Naive B cell (primary cell): ENCODE measurements at places on chromosomes 2 and 18.

- DNase-seq = no peak
Observed at GRCh38 chr2:57947398-57947797, 99.2 kb upstream of the VRK2 start.

GRCh38 chr18:21557607-21558253 is 42.8 kb downstream of the ESCO1 start:
- no peak for DNase-seq

GRCh38 chr2:70143314-70144150 is 47.3 kb downstream of the C2orf42 start:
- DNase-seq = peak; percentile 54

GRCh38 chr2:72887032-72887739 is at the start of gene SPR:
Gene SPR (plus strand): TSS chr2:72887408. CDS start chr2:72887433, 25 bp downstream.
- DNase-seq = peak; percentile 35

- no peak for DNase-seq
Observed at GRCh38 chr18:65435534-65435933, 315.3 kb upstream of the CDH7 start.

GRCh38 chr2:216283038-216283900 is 89.0 kb downstream of the MARCHF4 start:
- no peak for DNase-seq

DNA sequence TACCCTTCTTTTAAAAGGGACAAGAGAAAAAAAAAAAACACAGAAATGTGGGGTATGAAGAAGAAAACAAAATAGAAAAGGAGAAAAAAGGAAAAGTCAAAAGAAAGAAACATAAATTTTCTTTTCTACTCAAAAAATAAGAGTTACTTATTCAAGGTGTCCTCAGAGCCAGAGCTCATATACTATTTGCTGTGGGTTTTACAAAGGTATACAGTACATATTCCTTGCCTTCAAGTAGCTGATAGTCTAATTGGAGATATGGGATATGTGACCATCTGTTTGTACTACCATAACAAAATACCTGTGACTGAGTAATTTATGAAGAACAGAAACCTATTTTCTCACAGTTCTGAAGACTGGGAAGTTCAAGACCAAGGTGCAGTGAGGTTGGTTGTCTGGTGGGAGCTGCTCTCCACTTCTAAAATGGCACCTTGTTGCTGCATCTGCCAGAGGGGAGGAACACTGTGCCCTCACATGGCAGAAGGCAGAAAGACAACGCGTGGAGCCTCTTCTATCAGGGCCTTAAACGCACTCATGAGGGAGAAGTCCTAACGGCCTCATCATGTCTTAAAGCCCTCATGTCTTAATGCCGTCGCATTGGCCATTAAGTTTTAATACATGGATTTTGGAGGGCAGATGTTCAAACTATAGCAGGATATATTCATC is 33.9 kb downstream of the NBAS start:
- DNase-seq = no peak

GRCh38 chr2:42906557-42907411 is 114.4 kb upstream of the HAAO start:
- no peak for DNase-seq

- DNase-seq = no peak
Observed at GRCh38 chr18:67519592-67519991, 3.1 kb upstream of the DSEL start.

DNA sequence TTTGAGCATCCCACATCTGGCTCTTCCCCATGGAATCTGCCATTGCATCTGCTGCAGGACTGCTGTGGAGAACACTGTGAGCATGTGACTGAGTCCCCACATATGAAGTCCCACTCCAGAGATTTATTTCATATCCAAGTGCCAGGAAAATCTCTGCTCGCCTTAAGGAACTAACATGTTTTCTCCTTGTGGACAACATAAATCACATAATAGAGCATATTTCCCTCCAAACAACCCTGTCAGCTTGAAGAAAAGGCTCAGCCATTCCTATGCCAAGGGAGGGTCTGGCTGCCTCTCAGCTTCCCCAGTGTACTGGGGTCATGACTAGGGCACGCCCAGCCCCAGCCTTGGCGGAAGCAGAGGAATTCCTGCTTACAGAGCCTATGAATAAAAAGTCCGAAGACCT is 193.7 kb downstream of the DNER start:
- no peak for DNase-seq

DNA sequence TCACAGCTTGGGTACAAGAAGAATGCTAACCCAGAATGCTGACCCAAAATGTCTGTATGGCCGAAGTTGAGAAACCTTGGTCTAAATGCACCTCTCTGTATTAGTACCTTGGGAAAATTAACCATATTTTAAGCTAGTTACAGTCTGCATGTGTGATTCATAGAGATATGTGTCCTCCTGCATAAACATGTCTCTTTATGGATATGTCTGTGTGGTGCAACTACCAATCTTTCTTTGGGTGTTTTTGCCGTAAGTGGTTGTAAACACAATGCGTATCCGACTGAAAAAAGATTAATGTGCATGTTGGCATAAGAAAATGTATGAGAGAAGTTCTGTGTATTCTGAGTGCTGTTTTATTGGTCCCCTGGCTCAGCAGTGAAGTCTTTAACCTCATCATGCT is 54.2 kb upstream of the GAREM2 start:
- no peak for DNase-seq

- no peak for DNase-seq
Observed at GRCh38 chr2:124478761-124479160, 453.7 kb downstream of the CNTNAP5 start.

- DNase-seq = no peak
Observed at GRCh38 chr2:113192459-113193100, 18.8 kb downstream of the PSD4 start.

DNA sequence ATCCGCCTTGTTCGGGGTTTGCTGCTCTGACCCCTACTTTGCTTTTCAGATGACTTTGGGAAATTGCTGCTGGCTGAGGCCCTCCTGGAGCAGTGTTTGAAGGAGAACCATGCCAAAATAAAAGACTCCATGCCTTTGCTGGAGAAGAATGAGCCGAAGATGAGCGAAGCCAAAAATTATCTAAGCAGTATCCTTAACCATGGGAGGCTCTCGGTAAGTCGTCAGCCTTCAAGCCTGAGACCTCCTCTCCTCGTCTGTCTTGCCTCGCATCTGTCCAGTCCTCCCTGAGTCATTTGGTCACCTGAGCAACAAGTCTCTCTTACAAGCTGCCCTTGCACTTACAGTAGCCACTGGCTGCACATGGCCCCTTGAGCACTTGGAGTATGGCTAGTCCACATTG is 34.7 kb upstream of the MCFD2 start:
- DNase-seq = no peak

DNA sequence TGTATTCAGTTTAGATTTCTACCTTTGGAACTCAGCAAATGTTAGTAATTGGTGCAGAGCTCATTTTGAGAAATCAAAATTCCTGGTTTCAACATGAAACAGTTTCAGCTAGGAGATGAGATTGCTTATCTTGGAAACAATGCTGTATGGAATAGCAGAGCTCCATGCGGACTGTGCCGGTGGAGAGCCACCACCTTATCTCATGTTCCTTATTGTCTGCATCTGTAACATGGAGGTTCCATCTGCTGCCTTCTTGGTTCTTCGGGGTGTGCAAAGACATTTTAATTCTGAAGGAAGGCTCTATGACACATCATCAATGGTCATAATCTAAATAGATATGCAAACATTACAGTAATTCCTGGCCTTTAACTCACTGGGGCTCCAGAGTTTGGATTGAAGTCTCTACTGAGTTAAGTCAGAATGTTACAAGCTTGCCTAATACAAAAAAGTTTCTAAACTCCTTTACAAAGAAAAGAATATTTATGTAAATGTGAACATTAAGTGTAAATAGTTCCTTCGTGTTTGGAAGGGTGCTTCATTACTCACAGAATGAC is 65.3 kb downstream of the PRKRA start:
- DNase-seq = no peak

GRCh38 chr2:140023291-140023690 is 1243.1 kb upstream of the NXPH2 start:
- no peak for DNase-seq

DNA sequence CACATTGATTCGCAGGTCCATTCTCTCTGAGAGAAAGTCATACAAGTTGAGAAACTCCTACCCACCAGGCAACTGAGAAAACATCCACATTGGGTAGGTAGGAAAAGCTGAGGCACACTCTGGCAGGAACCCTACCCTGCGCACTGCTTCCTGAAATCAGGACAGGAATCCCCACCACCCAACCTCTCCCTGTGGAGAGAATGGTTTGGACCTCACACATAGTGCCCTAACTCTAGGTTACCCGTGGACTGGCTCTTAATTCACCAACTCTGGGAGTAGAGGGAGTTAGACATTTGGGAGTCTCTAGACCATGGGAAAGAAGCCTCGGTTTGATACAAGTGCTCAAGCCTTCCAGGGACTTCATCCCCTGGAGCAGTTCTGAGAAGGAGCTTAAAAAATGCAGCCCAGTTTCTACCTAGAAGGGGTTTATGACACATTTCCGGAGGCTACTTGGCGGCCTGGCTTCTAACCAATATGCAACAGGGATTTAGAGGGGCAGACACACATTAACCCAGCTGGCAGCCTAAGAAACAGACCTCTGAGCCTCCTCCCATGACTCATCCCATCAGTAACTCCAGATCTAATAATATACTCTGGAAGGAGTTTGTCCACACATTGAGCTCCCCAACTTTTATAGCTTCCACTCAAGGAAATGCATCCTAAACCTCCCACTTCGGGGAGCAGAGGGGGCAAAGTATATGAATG is 136.7 kb downstream of the EML6 start:
- DNase-seq = no peak

DNA sequence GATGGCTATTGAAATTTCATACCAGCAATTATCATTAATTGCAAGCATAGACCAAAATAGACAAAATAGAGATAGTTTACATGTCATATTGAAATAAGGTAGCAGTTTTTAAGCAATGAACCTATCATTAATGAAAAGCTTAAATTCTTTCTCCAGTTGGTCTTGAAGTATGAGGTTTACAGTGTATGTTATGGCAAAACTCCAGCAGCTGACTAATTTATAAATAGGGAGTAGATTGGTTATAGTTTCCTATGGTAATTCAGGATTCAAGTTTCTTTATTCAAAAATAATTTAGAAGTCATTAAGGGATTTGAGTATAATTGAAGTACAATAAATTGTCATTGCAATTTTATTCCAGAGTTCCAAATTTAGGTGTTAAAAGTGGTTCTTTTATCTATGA is 69.6 kb upstream of the COL5A2 start:
- DNase-seq = no peak

- DNase-seq = no peak
Observed at GRCh38 chr2:187482796-187483195, 34.7 kb upstream of the CALCRL start.

GRCh38 chr2:183232161-183232865 is 108.1 kb downstream of the NUP35 start:
- DNase-seq = no peak

GRCh38 chr2:132651115-132652045 is 18.6 kb downstream of the LYPD1 start:
- DNase-seq = no peak

- no peak for DNase-seq
Observed at GRCh38 chr2:233288663-233289062, 19.0 kb upstream of the SAG start.

GRCh38 chr2:231193216-231193615 is 5.2 kb upstream of the ARMC9 start:
- DNase-seq = no peak

DNA sequence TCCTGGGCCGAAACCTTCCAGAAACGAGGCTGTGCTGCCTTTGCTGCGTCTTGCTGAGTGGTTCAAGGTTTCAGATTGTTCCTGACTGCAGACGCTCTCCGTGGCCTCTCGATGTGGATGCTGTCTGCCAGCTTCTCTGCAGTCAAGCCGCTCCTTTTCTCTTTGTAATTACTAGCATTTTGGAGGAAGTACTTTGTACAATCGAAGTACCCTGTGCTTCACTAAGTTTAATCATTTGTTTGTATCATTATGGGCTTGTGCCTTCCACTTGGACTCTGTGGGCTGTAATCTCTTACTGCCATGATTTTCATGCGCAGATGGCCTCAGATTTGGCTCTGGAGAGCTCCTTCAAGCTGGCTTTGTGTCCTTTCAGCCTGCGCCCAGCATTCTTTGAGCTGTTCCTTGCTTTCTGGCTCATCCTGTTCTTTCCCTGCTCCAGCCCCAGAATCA is 49.3 kb downstream of the TRAF3IP1 start:
- DNase-seq = no peak

GRCh38 chr18:65753520-65753919 is 2.7 kb downstream of the CDH7 start:
- DNase-seq = no peak

- DNase-seq = no peak
Observed at GRCh38 chr2:156704132-156704531, 268.0 kb downstream of the GPD2 start.

DNA sequence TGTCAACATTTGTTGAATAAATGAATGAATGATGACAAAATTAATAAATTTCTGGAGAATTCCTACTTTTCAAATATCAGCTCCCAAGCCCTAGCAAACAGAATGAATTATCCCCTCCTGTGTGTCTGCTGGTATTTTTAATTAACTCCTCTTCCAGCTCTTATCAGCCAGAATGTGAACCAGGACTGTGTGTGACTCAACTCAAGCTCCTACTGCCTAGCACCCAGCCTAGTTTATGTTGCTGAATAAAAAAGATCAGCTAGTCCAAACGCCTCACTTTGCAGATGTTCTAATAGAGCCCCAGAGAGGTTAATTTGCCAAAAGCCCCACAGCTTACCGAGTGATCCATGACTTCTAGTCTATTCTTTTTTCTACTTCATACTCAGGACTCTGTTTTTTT is 50.3 kb downstream of the RABL2A start:
- no peak for DNase-seq

DNA sequence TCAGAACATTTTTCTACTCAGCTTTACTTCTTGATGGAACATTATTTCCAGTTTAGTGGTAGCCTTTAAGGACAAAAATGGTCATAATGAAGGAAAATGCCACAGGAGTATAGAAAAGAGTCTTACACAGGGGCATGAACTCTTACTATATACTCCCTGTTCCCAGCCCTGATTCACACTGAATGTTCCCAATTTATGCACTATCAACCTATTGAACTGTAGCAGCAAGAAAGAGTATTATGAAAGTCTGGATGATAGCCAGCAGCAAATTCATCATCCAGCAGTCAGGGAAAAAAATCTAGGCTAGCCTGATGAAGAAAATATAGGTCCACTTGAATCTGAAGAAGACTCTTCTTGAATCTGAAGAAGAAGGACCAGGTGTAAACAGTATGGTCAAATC is 1170.3 kb upstream of the CHAC2 start:
- DNase-seq = no peak

- no peak for DNase-seq
Observed at GRCh38 chr2:191846515-191847476, at the start of gene CAVIN2. Gene CAVIN2 (minus strand): TSS chr2:191847088. CDS start chr2:191846925, 163 bp downstream.

- no peak for DNase-seq
Observed at GRCh38 chr2:9771101-9771449, 72.2 kb upstream of the TAF1B start.

DNA sequence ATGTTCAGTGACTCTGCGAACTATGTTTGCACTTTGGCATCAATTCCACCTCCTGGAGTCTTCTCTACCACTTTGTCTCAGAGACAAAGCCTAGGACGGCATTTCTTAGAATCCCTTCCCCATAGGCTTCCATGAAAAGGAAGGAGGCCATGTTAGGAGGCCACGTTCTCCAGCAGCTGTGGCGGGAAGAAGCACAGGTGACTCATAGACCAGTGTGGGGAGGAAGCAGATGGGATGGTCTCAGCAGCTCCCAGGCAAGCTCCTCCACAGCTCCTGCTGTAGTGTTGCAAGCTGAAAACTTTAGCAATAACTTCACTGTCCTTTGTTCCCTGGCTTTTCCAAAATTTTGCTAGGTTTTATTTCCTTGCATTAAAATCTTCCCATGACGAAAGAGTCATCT is 781.3 kb upstream of the ID2 start:
- DNase-seq = no peak
